ENCODE measurements at places on chromosomes 12 and 14. TPM values are rescaled to one million over a fixed set of nuclear protein-coding genes. Genes with fewer than 3 reads are reported as not detected.

DNA sequence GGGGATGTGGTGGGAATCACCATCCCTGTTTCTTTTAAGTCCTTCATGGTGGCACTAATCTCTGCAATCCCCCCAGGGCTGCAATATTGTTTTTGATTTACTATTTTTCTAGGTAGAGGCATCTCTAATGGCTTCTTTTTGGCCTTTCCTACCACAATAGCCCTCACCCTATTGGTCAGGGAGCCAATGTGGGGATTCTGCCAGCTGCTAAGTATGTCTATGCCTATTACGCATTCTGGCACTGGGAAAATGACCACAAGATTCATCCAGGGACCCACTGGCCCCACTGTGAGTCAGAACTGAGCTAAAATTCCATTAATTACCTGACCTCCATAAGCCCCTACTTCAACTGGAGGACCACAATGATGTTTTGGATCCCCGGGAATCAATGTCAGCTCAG lies 15.9 kb upstream of the GLIPR1L2 start:
- no peak for DNase-seq

GRCh38 chr12:17020765-17021164 lies 414.8 kb upstream of the LMO3 start:
- no peak for DNase-seq

GRCh38 chr12:59007620-59008019 lies 87.3 kb upstream of the LRIG3 start:
- DNase-seq = no peak

- DNase-seq = no peak
Measured at GRCh38 chr12:5034603-5035002, 9.1 kb upstream of the KCNA5 start.

DNA sequence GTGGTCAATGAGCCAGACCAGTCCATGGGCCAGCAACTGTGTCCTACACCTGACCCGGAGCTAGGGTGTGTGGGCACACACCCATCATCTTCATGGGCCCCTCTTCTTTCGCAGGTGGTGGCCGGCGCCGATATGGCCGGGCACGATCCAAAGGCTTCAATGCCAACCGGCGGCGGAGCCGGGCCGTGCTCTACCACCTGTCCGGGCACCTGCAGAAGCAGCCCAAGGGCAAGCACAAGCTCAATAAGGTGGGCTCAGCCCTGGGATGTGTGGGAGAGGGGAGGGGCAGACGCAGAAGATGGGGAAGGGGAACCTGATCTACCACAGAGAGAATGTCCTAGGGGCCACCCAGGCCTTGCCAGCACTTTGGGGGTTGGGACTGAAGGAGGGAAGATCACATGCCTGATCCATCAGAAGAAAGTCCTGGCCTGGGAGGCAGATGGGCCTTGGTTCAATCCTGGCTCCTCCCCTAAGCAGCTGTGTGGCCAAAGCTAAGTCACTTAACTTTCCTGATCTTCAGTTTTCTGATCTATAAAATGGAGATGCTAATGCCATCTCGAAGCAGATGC lies 3.8 kb downstream of the KCNH3 start:
- no peak for DNase-seq

GRCh38 chr14:44586910-44587309 lies 79.8 kb upstream of the FSCB start:
- no peak for DNase-seq

- no peak for DNase-seq
Measured at GRCh38 chr12:110244829-110245228, 36.2 kb upstream of the ATP2A2 start.

DNA sequence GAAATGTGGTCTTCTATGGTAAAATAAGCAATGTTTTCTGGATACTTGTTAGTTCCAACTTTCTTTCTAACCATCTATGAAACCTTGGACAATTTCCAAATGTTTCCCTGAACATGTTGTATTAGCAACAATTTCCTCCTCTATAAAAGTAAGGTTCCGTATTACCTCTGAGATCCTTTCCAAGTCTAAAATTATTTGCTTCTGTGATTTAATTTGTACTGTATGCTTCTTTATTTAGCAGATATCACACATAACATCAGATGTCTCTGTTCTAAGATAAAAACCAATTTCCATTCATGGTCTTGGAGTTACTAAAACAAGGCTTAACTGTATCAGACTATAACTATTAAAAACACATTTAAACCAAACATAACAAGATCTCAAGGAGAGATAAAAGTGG lies 177.2 kb downstream of the FOXA1 start:
- no peak for DNase-seq

- DNase-seq = no peak
Measured at GRCh38 chr14:84657911-84658310, 872.0 kb upstream of the FLRT2 start.

SLC6A13 gene
- total RNA-seq = 0.97 TPM

KLRK1 gene
- total RNA-seq = not detected

AQP6 gene
- total RNA-seq = 0.16 TPM
